IPS DF 6.9 (cell line): ENCODE measurements at places on chromosomes 3 and 15.

- no peak for DNase-seq
These were observed 256.5 kb upstream of the NECTIN3 start for GRCh38 chr3:110815008-110815583.

DNA sequence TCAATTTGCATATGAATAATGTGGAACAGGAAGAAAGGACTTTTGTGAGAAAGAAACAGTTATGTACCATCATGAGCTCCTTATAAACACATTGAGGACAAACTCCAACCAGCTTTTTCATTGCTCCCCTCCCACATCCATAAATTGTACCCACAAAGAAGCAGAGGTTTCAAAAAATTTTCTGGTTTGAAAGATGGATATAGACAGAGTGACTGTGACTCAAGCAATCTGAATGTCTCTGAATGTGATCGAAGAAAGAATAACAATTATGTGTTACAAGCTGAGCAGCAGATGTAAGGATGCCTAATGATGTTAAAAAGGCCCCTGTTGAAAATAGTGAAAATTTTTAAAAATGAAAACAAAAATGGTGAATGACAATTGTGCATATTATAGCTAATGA lies 127.4 kb downstream of the TFG start:
- DNase-seq: no peak

GRCh38 chr3:131232711-131233267 lies 148.8 kb upstream of the NUDT16 start:
- DNase-seq: no peak

- no peak for DNase-seq
These were observed 56.4 kb upstream of the TLE3 start for GRCh38 chr15:70153921-70154717.

DNA sequence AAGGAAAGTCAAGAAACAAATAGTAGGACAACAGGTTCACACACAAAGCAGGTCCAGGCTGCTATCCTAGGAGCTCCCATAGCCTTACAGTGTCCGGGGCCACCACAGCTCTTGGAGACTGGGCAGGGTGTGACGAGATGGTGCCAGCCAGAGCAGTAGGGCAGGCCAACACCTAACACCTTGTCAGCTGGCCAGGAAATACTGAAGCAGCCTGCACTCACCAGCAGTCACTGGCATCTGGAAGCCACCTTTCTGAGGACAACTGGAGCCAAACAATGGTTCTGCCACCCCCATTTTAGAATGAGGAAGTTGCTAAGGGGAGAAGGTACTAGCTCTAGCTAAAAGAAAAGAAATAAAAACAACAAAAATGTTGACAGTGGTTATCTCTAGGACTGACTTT lies 47.2 kb downstream of the CCDC12 start:
- DNase-seq: no peak

DNA sequence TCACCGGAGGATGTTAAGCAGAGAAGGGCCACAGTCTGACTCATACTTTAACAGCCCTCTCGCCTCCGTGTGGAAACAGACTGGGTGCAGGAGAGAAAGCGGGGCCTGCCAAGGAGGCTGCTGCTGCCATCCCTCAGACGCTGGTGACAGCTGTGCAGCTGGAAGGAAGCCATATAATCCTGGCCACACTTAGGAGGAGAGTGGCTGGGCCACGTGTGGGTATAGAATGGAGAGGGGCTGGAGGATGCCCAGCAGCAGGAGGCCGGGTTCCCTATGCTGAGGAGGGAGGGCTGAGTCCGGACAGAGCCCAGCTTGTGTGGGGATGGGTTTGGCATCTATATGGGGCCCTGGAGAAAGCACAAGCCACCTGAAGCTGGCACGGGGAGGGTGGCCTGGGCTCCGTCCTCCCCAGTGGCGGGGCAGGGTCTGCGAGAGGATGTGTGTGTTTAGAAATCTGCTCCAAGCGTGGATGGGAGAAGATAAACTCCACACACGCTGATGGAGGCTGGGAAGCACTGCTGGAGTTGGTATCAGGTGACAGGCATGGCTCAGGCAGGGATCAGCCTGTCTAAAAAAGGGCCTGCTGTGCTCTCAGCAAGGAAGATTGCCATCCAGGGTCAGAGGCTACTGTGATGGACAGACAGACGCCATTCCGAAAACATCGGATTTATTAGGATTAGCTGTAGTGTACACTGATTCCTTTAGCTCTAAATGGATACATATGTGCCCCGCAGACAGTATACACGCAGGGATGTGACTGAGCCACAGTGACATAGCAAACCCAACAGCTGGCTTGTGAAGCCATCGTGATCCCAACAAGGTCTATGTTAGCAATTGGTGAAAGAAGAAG lies 15.9 kb downstream of the ABTB1 start:
- no peak for DNase-seq

DNA sequence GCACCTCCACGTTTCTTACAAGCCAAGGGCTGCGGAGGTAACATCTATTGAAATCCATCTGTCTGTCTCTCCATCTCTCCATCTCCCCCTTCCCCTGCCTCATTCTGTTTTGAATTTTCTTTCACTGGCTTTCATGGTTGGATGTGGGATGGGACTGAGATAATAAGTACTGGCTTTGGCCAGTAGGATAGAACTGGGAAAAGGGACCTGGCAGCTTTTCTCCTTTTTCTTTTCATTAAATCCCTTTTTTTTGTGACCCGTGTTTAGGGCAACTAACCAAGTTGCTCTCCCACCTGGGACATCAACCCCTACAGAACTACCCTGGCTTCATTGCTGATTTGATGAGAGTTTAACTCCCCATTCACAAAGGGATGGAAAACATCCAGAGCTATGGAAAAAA lies 66.8 kb upstream of the ADAMTSL3 start:
- DNase-seq: no peak

DNA sequence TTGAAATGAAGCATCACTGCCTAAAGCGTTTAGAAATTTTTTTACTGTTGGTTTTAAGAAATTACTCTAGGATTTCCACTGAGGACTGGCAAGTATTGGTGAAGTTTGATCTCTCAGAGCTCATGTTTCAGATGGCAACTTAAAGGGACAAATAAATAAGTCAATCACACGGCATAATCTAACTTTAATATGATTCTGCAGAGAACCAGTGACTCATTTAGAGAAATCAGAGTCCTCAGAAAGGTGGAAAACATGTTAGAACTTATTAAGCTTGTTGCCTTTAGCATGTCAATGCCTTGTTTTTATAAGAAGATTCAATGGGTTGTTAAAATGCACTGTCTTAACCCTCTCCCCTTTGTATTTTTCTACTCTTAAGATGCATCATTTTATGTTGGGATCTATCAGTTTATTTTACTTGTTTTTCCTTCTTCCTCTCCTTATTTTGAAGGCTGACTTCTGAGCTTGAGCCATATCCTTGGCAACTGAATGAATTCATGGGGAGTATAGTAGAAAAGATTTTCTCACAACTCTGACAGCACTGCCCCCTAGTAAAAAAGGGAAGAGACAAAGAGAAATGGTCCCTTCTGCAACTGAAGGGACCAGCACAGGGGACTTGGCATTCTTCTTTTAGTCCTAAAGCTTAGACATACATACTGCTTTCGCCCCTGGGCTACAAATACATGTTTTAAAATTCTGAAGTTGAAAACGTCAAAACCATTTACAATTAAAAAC lies 431.2 kb downstream of the LPP start:
- no peak for DNase-seq

- no peak for DNase-seq
These were observed 283.8 kb upstream of the ADAMTS9 start for GRCh38 chr3:64971602-64972001.

DNA sequence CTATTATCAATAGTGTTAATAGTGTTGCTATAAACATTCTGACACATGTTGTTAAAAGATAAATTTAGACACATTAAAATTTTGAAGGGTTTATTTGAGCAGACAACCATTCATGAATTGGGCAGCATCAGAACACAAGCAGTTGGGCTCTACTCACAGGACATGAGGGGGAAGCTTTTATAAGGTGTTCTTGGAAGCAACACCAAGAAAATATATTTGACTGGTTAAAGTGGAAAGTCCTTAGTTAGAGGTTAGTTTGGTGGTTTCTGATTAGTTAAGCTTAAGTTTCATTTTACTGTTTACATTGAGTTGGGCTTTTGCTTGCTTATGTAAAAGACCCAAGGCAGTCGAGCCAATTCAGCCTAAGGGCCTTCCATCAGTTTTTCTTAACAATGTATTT lies 220.7 kb downstream of the CD47 start:
- no peak for DNase-seq

GRCh38 chr3:100104817-100105413 lies 9.4 kb downstream of the FILIP1L start:
- DNase-seq: no peak

DNA sequence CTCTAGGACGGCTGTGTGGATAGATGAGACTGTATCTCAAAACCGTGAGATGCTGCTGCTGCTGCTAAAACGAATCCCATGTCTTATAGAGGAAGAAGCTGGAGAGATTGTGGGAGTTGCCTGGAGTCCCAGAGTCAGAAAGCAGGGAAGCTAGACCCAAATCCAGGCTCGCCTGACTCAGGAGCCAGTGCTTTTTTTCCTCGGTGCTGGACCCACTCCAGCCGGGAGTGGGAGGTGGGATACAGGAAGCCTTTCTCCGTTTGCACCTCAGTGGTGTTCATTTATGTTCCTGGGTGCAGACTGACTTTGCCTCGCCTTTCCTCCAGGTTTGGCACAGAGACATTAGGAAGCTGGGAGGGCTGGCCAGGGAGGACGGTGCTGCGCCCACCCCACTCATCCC lies 150.9 kb upstream of the LINGO1 start:
- DNase-seq: no peak

- no peak for DNase-seq
These were observed 9.6 kb downstream of the IVD start for GRCh38 chr15:40415226-40415625.

- DNase-seq: no peak
These were observed 62.6 kb upstream of the PDZRN3 start for GRCh38 chr3:73687106-73688004.

GRCh38 chr3:54836871-54837270 lies 91.0 kb downstream of the LRTM1 start:
- DNase-seq: no peak

- no peak for DNase-seq
These were observed 48.1 kb upstream of the MAP4 start for GRCh38 chr3:48064292-48064829.

DNA sequence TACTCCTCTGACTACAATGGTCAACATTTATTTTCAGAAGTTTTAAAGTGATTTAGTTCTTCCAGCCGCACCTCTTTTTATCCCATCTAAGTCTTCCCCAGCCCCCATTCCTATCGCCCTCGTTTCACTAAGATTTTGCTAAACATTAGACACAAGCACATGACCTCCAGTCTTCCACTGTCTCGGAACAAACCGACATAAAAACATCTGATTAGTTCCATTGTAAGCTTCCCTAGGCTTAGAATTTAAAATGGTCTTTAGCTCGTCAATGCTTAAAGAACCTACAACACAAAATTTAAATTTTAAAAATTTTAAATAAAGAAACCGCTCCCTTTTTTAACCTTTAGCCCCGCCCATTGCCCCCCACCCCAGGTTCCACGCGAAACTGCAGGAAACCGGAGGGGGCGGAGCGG lies 284 bp upstream of the TSC22D2 start:
- no peak for DNase-seq

- DNase-seq: no peak
These were observed 4.6 kb downstream of the BCL6 start for GRCh38 chr3:187740421-187741399.

DNA sequence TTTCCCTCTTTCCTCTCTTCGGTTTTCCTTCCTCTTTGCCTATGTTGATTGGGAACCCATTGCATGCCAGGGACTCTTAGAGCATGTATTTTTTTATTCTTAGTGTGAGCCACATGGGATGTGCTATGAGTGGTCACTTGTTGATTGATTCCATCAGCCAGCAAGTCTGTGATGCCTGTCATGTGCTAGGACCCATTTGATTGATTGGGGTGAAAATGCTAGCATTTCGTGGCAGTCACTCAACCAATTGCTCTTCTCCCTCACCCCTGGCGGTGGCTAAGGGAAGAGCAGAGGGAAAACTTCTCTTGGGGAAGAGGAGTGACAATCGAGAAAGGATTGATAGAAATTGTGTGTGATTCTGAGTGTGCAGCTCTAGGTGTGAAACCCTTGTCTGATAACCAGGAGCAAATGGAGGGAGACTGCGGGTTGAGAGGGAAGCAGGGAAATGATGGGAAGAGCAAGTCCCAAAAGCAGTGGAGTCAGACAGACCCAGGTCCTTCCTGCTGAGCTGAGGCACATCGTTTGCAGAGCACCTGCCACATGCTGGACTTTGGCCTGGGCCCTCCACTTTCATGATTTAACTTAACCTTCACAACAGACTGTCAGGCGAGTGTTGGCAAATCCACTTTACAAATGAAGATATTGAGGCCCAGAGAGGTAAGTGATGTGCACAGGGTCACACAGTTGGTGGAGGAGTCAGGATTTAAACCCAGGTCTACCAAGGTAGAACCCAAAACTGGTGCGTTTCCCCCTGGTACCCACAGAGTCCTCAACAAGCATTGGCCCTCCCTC lies 40.0 kb downstream of the SLC6A11 start:
- no peak for DNase-seq

DNA sequence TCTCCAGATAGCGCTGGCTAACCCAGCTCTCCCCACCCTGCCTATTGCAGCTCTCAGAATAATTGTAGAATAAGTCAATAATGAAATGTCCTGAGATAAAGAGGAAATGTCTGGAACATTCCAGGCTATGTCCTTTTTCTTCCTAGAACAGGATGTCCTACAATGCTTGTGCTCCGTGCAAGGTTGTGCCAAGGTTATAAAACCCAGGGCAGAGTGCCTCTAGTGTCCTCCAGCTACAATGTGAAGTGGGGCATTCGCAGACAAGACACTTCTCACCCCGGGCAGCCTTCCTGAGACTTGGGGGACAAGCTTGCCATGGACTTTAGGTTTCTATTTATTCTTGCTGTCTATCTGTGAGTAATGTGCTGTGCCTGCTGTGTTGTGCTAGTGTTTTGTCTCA lies 900.6 kb downstream of the TUSC7 start:
- no peak for DNase-seq

- DNase-seq: no peak
These were observed 63.1 kb downstream of the EDEM1 start for GRCh38 chr3:5250467-5251195.

DNA sequence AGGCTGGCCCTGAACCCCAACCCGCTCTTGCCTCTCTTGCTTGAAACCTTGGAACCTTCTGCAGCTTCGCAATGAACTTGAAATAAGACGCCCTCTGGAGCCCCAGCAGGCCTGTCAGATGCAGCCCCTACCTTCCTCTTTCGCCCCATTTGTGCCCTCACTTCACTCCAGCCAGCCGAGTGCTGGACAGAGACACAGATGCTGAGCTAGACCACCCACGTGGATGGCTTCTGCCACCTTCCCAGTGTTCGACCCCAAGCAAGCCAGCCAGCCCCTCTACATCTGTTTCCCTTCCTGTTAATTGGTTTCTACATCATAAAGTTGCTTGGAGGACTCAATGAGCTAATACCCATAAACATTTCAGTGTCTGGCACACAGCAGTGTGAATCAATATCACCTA lies 23.8 kb upstream of the SNRPA1 start:
- no peak for DNase-seq
